Astrocyte (in vitro differentiated cells and primary cell): ENCODE measurements at places on chromosomes 13 and 19.

GRCh38 chr13:51643105-51643881, 59.0 kb downstream of the WDFY2 start:
- peak; percentile 93 for DNase-seq

DNA sequence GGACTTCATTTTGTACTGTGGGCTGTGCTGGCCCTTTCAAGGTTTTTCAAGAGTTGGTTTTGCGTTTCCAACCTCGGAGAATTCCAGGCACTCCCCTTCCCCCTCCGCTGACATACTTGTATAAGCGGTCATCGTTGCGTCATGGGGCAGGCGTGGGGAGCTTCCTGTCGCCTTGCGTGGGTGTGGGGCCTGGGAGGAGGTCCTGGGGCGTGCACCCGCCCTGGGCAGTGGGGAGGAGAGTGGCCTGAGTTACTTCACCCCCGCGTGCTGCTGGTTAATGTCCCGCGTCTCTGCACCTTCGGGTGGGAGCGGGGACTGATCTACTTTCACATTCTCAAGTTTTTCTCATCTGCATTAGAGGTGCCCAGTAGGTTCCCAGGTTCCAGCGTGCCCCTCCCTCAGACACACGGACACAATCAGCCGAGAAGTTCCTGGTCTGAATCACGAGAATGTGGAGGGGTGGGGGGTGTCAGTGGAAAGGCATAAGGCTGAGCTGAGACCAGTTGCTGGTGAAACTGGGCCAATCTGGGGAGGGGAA, 4.1 kb downstream of the IER2 start:
- DNase-seq = peak; percentile 92

DNA sequence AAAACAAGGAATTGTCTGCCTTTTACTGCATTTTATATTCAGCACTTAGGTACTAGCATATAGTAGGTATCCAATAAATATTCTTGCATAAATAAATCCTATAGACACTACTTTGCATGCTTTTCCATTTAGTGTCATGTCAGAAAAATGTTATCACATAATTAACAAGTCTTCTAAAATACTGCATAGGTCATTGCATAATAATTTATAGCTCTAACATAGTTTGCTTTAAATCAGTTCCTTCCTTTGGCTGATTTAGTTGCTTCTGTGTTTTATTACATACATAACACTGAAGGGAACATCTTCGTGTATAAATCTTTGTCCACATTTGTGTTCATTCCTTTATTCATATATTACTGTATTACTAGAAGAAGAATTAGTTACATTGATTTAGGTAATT, 36.2 kb downstream of the WASF3 start:
- DNase-seq = no peak

- no peak for DNase-seq
These were observed 1362.0 kb downstream of the PCDH9 start for GRCh38 chr13:65868099-65868498.

GRCh38 chr13:110824702-110825300, 90.1 kb downstream of the ANKRD10 start:
- DNase-seq = no peak

GRCh38 chr13:85537601-85538000, 261.6 kb downstream of the SLITRK6 start:
- DNase-seq = no peak

GRCh38 chr19:15222738-15223648, 9.3 kb downstream of the EPHX3 start:
- DNase-seq = peak; percentile 88

GRCh38 chr19:1274852-1275259, 474 bp upstream of the FAM174C start:
- DNase-seq = no peak

- peak; percentile 39 for DNase-seq
These were observed at the start of gene TEAD2 for GRCh38 chr19:49362048-49362928. TEAD2 (minus strand) TSS chr19:49362416; CDS start chr19:49360075, 2,341 bp downstream.

GRCh38 chr19:17078036-17078919, 2.7 kb downstream of the MYO9B start:
- no peak for DNase-seq

DNA sequence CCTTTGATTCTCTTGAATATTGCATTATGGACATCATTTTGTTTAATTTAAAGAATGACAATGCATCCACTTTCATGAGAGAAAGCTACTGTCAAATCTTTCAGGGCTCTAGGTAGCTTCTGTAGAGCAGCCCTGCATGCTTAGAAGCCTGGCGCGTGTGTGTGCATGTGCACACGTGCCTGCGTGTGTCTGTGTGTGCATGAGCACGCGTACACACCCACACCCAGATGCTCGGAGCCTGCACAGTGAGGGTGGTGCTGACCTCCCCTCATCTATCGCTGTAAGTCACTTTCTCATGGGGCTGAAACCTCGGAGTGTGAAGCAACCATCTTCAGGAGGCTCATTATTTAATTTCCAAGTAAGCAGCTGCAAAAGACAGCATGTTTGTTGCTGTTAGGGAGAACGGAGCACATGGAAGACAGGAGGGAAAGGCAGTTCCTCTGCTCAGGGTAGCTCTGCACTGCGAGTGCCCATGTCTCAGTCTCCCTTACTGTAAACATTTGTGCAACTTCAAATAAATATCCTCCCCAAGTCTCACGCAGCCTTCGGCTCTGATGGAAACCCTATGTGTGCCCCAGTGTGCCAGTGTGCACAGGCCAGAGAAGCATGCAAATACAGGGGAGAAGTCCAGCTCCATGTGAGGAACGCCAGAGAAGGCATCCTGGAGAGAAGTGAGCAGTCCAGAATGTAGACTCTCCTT, 22.8 kb downstream of the TSHZ3 start:
- no peak for DNase-seq
